Hematopoietic multipotent progenitor cell treated with erythropoietin and hydrocortisone succinate and interleukin-3 and kit ligand, for 8 days (in vitro differentiated cells): ENCODE measurements at places on chromosomes 1 and 21.

DNA sequence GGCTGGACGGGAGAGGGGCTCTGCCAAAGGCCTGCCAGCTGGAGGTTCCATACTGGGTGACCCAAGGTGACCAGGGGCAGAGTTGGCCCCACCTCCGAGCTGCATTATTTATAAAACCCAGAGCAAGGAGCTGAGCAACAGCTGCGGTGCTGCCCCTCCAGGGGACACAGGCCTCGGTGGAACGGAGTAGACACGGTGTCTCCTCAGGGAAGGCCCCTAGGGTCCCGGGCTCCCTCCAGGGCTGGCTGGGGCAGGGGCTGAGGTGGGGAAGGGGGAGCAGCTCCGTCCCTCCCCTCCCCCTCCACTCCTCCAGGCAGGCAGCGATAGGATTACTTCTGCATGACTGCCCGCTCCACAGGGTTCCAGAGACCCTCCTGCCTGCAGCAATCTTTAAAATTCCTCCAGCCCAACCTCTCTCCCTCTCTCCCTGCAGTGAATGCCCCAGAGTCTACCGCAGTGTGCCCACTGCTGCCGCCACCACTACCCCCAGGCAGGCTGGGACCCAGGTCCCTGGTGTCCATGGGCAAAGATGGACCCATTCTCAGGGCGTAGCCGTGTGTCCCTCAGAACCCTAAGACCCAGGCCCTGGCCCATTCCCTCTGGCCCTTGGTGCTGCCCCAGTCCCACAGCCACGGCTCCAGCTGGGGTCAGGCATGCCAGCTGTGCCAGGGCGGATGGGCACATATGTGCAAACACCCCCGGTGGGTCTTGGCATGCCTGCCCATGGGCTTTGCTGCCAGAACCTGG is 10.8 kb downstream of the AHDC1 start:
- DNase-seq = no peak

DNA sequence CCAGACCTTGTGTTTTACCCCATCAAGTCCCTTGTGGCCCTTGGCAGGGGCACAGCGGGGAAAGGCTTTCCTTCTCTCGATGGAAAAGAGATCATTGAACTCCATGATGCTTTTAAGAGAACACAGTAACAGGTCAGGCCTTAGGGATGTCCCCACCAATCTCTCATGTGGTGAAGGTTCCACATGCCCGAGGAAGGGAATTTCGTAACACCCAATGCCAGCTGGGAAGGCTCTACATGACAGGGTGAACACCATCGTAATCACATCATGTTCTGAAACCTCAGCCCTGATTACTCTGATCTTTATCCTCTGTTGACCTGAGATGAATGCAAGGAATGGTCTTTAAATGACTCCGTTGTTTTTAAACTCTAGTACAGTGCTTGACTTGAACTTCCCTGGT is 105.5 kb upstream of the SPAG17 start:
- DNase-seq = no peak

DNA sequence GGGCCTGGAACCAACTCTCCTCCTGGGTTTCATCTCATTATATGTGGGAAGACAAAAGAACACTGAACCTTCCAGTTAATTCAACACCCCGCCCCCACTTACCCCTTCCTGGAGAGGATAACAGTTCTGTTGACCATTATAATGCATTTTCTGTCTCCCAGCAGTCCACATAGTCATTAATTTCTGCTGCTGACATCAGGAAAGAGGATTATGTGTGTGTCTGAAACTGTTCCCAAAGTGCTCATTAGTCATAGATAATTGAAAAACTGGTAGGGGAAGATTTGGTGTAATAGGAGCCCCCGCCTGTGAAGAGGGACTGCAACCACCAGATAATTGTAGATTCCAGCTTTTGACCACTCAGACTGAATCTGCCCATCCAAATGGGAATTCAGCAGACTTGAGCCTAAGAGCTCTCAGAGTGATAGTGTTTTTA is 208.7 kb downstream of the FGGY start:
- DNase-seq = no peak

- peak; percentile 80 for DNase-seq
Observed at GRCh38 chr1:231354330-231355020, 16.4 kb downstream of the SPRTN start.

DNA sequence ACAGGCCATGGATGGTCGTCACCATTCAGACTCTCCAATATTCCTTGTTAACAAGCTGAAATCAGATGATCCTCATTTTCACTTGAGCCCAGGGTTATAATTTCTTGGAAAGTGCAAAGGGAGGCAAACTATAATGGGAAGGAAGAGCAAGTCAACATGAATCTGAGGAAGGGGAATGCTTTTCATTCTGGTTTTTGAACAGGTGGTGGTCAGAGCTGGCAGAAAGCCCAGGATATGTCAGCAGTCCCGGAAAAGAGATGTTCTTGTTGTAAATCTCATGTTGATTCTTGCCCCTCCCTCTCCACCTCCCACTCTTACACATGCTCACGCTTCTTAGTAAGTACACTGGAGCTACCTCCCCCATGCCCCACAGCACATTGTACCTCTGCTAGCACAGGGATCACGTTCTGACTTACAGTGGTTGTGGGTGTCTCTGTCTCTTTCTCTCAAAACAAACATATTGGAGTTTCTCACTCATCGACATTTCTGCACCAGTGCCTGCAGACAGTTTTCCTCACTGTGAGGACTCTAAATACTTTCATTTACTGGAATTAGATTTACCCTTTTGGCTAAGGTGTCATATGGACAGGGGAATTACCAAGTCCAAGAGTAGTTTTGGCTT is 77.6 kb downstream of the XCL2 start:
- peak; percentile 29 for DNase-seq

DNA sequence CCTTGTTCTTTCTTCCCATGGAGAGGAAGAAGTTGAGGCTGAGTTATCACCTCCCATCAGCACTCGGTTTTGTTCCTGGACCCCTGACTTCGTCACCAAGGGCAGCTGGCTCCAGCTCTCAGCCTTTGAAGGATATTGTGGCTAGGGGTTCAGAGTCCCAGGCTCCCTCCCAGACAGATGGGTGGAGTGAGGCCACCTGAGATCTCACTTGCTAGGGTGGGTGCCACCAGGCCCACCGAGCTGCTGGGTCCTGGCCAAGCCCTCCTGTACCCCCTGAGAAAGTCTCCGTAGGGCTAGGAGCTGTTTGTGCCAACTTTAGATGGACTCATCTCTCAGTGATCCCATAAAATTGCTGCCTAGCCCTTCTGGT is 6.9 kb downstream of the MX2 start:
- no peak for DNase-seq

DNA sequence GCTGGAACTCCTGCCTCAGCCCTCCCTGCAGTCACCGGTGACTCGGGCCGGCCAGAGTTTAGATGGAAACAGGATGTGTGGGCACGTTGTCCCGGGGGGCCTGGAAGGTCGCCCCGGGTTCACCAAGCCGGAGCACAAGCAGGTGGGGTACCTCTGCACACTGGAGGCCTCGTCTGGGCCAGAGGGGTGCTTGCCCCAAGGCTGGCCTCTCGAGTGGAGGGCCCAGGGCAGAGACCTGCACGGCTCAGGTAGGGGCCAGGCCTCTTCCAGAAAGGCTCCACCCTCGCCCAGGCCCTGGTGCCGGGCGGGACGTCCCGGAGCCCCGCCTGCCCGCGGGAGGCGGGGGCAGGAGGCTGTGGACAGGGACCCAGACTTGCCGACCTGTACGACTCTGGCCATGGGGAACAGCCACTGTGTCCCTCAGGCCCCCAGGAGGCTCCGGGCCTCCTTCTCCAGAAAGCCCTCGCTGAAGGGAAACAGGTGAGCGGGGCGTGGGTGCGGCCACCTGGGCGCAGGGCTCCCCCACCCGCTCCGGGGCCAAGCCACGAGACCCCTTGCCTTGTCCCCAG is at the start of gene PLEKHN1:
TSS of gene PLEKHN1 (plus strand) at position 348 of the 569 bp plus-strand sequence. CDS start at position 398, 50 bp downstream.
- DNase-seq = no peak

GRCh38 chr1:20410503-20410902 is 75.5 kb downstream of the CAMK2N1 start:
- DNase-seq = no peak

DNA sequence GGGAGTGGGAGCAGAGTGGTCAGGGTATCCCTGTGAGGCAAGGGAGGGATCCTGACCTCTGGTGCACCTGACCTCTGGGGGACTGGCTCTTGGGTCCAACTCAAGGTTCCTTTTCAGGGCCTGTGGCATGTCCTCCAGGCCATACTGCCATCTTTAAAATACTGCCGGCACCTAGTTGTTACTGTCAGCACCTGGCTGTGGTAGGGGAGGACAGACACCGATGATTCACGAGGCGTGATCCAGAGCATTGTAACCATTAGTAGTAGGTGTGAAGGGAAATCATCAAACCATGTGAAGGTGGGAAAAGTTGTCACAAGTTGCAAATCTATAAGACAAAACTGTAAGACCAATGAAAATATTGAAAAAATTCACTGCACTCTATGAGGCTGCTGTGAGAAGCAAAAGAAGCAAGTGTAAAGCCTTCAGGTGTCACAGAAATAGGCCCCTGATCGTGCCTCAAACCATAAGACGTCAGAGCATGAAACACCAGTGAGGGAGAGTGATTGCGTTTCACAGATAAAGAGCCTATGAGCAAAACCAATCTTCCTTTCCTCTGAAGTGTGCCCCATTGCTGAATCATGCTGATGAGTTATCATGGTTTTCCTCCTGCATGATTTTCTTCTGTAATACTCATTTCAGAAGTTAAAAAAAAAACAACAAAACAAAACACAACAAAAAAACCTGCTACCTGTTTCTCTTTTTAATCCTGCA is 55.3 kb downstream of the CDC7 start:
- DNase-seq = peak; percentile 23

- DNase-seq = no peak
Observed at GRCh38 chr1:8477166-8477982, 159.5 kb downstream of the SLC45A1 start.

- DNase-seq = no peak
Observed at GRCh38 chr1:244150665-244151064, 99.6 kb downstream of the ZBTB18 start.

DNA sequence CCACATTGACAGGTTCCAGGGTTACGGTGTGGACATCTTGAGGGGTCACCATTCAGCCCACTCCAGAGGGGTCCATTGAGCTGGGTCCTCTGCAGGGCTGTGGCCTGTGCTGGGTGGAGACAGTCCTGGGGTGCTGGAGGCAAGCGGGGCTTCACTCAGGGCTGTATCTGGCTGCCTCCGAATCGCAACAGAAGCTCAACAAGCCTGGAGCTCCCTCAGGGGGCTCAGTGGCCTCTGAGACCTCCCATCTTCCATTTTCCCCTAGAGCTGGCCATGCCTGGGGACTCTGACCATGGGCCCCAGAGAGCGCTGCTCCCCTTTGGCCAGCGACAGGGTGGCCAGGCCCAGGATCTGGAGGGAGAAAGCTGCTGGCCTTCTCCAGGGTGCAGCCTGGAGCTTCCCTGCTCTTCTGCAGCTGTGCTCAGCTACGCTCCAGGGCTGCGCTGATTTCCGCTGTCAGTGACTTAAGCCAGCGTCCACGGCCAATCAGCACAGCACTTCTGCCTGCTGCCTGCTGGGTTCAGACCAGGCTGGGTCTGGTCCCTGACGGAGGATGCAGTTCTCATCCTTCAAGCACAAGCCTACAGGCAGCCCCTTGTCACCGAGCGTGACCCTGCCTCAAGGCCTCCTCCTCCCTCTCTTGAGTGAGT is 45.0 kb upstream of the ADARB1 start:
- DNase-seq = no peak

- no peak for DNase-seq
Observed at GRCh38 chr1:208990456-208990855, 593.1 kb upstream of the CAMK1G start.

GRCh38 chr1:206470692-206471414 is 577 bp downstream of the IKBKE start:
- DNase-seq = peak; percentile 11
